Right lobe of liver (tissue), 6 donors: ENCODE measurements at places on chromosomes 5 and 9. TPM values are rescaled to one million over a fixed set of nuclear protein-coding genes. Genes with fewer than 3 reads are reported as not detected.

The CCL27 gene
- not detected for total RNA-seq

DNA sequence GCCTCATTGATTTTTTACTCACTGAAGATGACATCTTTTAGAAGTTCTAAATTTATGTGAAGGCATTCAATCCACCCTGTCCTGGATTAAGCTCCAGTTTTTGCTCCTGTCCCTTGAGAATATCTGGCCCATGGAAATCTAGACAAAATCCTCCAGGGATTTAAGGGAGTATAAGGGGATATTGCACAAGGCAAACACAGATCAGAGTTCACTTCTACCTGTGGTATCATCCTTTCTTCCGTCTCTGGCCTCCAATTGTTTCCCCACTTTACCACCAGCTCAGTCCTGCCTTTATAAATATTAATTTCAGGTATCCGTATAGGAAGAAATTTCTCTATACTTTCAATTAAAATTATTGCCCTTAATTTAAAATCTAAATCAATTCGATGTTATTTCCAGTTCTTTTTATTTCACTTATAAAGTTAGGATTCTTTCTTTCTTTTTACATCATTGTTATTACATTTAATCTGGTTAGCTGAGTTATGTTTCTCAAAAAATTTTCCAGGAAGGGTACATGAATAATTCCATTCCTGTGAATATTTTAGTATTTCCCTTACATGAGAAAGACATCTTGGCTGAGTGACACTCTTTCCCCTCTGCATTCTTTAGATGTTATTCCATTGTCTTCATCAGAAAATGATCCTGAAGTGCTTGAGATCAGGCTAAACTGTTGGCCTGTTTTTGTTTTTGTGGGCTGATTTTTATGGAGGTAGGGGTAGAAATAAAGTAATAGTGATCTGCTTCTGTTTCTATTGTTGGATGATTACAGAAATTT, 194.3 kb upstream of the MAP3K1 start:
- H3K4me3 ChIP-seq: no peak overlapping the region
- no peaks in the 10 kb centered on the region for H3K36me3 ChIP-seq
- no peak overlapping the region for H3K27ac ChIP-seq
- no peaks in the 10 kb centered on the region for H3K4me1 ChIP-seq
- H3K27me3 ChIP-seq: no peaks in the 10 kb centered on the region

GRCh38 chr5:69374911-69375446, 5.4 kb downstream of the RAD17 start:
- DNase-seq: no peak
- H3K27me3 ChIP-seq: no peaks in the 10 kb centered on the region
- peaks cover 7% of the 10 kb centered on the region for H3K4me1 ChIP-seq
- no peak overlapping the region for H3K4me3 ChIP-seq
- no peaks in the 10 kb centered on the region for H3K36me3 ChIP-seq
- no peak overlapping the region for H3K27ac ChIP-seq

- no peak for DNase-seq
- H3K36me3 ChIP-seq: no peaks in the 10 kb centered on the region
- H3K27ac ChIP-seq: no peak overlapping the region
- no peaks in the 10 kb centered on the region for H3K27me3 ChIP-seq
- H3K4me3 ChIP-seq: no peak overlapping the region
These were observed 32.9 kb upstream of the ENTREP1 start for GRCh38 chr9:69292078-69292477.

DNA sequence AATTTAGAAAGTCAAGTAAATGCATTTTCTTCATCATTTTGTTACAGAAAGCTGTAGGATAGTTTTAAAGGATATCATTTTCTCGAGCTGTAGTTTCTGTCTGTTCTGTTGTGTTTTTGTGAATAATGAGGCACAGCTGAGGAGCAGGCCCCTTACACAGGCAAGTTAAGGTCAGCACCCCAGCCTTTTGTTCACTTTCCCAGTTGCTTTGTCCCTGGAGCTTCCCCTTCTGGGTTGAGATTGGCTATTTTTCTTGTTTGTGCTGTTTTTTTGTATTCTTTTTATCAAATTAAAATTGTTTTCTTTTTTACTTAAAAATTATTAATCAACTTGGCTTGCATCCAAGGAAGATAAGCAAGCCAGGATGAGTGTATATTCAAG, 213.8 kb upstream of the ACTBL2 start:
- H3K4me3 ChIP-seq: no peak overlapping the region
- no peaks in the 10 kb centered on the region for H3K36me3 ChIP-seq
- H3K27me3 ChIP-seq: no peaks in the 10 kb centered on the region
- no peak for DNase-seq
- H3K27ac ChIP-seq: peak overlapping the region; percentile 90
